Amygdala (tissue), 56 donors: ENCODE measurements at places on chromosomes 1 and 21.

- DNase-seq, result no peak
Observed at GRCh38 chr21:16323596-16323995, 593.8 kb downstream of the USP25 start.

GRCh38 chr1:210882414-210883221, 251.3 kb downstream of the KCNH1 start:
- peak; percentile 34 for DNase-seq

DNA sequence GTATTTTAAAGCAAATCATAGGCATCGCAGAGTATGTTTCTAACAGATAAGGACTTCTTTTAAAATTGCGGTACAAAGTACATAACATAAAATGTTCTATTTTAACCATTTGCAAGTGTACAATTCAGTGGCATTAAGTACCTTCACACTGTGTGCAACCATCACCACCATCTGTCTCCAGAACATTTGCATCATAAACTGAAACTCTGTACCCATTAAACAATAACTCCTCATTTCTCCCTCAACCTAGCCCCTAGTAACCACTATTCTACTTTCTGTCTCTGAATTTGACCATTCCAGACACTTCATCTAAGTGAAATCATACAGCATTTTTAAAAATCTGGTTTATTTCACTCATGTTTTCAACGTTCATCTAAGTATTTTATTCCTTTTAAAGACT, 16.6 kb upstream of the ATF3 start:
- DNase-seq, result no peak

GRCh38 chr1:100400404-100400803, 48.1 kb downstream of the CDC14A start:
- DNase-seq, result peak; percentile 22

- DNase-seq, result no peak
Observed at GRCh38 chr1:228982637-228983036, 247.4 kb downstream of the RHOU start.

DNA sequence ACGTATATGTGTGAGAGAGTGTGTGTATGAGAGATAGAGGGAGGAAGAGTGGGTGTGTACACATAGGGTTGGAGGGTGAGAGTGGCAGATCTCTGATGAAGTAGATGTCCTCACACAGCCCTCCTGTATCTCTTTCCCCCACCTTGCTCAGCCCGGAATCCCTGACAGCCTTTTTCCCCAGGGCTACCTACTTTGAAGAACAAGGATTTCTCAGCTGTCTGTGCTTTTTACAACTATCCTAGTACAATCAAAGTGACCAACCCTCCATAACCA, 29.1 kb upstream of the CADM3 start:
- DNase-seq, result no peak
